GDM1 (cell line): ENCODE measurements at places on chromosomes 16 and 17.

DNA sequence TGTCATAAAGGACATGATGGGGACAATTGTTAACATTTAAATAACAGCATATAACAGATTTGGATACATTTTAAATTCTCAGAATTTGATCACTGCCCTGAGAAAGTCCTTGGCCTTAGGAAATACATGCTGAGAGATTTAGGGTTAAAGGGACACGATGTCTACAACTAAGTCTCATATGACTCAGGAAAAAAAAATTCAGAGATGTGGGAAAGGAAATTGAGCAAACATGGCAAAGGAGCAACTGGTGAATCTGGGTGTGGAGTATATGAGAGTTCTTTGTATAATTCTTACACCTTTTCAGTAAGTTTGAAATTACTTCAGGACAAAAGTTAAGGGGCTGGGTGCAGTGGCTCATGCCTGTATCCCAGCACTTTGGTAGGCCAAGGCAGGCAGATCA is 18.2 kb downstream of the MPP3 start:
- no peak for DNase-seq

- no peak for DNase-seq
Observed at GRCh38 chr17:82236142-82236971, 7.5 kb downstream of the SLC16A3 start.

GRCh38 chr17:33749171-33749570 is 456.1 kb upstream of the ASIC2 start:
- DNase-seq = no peak

GRCh38 chr16:57533431-57534336 is 2.7 kb downstream of the CCDC102A start:
- no peak for DNase-seq

DNA sequence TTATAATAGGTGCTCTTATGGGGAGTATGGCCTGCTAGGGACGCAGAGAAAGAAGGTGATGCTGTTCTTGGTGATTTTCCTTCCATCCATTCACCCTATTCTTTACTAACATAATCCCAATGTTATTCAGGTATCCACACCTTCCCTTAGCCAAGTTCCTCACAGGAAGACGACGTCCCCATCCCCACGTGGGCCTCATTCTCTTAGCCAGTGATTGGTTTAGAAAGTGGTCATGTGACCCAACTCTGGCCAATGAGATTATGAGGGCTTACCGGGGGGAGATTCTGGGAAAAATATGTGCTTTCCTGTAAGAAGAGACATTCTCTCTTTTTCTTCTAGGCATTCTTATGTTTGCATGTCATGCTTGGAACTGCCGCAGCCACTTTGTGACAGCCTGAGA is 474.7 kb downstream of the HAPSTR1 start:
- DNase-seq = no peak
